ENCODE measurements at places on chromosomes 16 and 17.
A peak's percentile ranks its signal among the peaks of the same experiment; 100 is the strongest.

DNA sequence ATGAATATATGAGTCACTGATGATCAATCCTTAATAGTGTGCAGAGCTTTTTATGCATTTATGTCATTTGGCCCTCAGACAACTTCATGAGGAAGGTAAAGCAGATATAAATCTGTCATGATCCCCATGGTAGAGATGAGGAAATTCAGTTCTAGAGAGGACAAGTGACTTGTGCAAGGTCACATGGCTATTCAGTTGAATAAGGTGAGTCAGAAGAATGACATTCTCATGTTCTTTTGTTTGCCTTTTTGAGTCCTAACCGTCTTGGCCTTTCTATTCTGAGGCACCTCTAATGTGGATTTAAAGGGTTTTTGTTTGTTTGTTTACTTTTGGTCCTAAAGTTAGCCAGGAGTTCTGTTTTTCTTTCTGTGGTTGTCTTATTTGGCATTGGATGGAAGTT is 116.2 kb upstream of the ELAC2 start:
- DNase-seq: no peak

- peak; percentile 44 for DNase-seq
Measured at GRCh38 chr16:13923703-13924298, 3.8 kb downstream of the ERCC4 start.

DNA sequence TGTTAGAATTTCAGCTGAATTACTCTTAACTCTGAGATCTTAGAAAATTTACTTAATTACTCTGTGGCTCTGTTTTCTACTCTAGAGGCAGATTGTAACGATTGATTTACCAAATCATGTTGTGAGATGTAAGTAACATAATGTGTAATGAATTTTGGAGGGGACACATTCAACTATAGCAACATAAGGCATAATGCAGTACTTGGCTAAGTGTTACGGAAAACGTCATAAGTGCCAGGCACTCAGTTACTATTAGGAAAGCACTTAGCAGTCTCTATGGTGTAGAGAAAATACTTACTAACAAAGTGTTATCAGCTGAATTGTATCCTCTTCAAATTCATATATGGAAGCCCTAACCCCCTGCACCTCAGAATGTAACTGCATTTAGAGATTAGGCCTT is 40.6 kb upstream of the CDH8 start:
- no peak for DNase-seq

- DNase-seq: no peak
Measured at GRCh38 chr16:17515421-17516210, 44.9 kb upstream of the XYLT1 start.

DNA sequence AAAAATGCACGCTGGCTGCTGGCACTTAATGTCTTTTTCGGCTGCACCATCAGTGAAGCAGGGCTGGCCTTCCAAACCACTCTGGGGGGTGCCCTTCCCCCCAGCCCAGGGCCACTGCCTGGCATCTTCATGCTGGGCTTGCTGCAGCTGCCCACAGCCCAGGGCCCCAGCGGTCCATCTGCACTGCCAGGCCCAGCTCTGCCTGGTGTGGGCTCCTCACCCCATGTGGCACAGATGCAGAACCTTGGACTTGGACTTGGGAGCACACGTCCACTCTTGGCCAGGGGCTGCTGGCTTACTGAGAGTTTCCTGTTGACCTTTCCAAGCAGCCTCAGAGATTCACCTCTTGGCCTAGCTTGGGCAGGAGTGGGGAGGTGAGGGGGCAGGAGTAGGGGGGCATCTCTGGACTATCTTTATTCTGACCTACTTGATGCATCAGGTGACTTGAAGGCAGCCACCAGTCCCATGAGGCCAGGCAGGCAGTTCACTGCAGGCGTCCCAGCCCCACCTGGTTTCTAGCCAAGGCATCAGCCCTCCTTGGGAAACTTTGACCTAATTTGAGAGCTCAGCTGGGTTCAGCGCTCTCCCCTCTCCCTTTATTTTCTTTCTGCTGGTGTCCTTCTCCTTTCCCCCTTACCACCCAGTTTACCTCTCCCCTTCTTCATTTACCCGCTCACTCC is 365.8 kb downstream of the CPPED1 start:
- no peak for DNase-seq

GRCh38 chr17:31512104-31512740 is 120.7 kb downstream of the RAB11FIP4 start:
- no peak for DNase-seq

DNA sequence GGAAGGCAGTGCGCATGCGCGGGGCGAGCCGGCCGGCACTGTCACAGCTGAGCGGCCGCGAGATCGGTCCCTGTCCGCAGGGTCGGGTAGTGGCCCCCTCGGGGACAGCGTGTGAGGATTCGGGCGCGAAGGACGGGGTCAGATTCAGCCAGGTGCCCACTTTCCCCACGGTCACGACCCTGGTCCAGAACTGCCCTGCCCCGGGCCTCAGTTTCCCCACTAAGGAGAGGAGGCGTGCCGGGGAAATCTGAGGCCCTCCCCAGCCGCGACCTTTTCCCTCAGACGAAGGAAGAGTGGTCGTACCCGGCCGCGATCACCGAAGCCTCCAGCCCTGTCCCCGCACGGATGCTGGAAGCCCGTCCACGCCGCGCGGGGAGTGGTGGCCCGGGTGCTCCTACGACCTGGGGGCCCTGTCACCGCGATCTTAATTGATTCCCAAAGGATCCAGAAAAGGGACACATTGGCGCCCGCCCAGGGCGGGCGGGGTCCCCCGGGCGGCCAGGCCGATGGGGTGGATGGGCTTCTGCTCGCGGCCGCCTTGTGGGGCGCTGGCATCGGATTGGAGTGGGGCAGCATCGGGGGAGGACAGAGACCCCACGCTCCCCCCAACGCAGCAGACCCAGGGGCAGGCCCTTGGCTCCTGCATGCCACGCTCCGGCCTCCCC is 57.7 kb downstream of the SRL start:
- DNase-seq: no peak

DNA sequence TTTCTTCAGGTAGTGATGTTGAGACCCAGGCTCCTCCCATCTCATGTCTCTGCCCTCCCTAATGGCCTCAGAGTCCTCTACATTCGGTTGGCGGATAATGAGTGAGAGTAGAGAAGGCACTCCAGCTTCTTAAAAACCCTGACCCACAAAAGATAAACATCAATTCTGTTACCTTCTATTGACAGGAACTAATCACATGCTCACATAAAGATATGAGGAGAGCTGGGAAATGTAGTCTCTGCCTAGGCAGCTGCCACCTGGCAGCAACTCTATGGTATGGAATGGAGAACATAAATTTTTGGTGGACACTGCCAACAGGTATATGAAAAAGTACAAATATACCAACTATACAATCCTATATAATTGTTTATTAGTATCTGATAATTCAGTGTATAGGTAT is 110.7 kb upstream of the HLF start:
- no peak for DNase-seq

DNA sequence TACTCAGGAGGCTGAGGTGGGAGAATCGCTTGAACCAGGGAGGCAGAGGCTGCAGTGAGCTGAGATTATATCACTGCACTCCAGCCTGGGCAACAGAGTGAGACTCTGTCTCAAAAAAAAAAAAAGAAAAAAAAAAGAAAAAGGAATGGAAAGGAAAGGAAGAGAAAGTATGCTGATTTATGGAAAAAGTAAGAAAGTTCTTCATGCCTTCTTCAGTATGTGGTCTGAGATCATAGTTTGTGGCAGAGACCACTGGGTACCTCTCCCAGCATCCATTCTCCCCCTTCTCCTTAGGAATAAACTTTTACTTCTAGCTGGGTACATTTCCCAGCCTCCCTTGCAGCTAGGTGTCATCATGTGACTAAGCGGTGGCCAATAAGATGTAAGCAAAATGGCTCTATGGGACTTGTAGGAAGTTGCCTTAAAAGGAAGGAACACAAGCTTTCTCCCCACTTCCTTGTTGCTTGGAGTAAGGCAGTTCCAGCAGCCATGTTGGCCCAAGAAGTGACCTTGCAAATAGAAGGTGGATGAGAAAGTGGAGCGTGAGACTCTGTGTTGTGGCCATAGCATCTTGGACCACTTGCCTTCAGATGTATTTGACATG is 26.1 kb upstream of the XPO6 start:
- no peak for DNase-seq

GRCh38 chr16:2866431-2866830 is 8.5 kb upstream of the PRSS22 start:
- no peak for DNase-seq

DNA sequence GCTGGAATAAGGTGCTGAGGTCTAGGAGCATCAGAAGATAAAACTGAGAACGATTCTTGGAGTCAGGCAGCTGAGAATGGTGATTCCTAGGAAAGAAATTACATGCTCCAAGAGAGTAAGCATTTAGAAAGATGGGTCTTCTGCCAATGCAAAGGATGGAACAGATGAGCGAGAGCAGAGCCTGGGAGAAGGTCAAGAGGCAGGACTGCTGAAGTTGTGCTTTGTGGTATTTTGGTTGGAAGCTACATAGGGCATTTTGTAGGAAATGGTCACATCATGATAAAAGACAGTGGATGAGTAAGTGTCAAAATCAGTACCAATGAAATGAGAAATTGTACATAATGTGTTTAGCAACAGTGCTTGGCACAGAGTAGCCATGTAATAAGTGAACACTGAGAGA is 1.4 kb upstream of the CRYM start:
- no peak for DNase-seq

GRCh38 chr16:18945233-18945632 is 19.0 kb upstream of the SMG1 start:
- DNase-seq: no peak

DNA sequence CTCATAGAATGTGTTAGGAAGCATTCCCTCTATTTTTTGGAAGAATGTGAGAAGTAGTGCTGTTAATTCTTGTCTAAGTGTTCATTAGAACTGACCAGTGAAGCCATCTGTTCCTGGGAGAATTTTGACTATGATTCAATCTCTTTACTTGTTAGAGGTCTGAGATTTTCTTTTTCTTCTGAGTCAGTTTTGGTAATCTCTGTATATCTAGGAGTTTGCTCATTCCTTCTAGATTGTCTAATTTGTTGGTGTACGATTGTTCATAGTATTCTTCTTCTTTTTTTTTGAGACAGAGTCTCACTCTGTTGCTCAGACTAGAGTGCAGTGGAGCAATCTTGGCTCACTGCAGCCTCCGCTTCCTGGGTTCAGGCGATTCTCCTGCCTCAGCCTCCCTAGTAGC is 20.4 kb downstream of the NFATC3 start:
- no peak for DNase-seq

DNA sequence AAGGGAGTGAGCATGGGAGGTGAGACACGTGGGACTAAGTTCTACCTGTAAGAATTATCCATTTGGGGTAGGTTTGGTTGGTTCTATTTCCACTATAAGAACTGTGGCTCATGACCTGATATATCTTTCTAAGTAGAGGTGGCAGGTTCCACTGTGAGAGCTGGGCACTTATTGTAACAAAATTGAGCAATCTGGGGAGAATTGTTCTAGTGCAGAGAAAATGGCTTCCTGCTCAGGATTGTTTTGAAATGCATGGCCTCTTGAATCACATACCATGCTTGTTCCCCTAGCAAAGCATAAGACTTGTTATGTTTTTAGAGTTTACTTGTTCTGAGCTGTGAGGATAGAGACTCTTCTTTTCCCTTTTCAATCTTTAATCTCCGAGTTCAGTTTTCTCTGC is 125.9 kb downstream of the MAP2K6 start:
- no peak for DNase-seq

DNA sequence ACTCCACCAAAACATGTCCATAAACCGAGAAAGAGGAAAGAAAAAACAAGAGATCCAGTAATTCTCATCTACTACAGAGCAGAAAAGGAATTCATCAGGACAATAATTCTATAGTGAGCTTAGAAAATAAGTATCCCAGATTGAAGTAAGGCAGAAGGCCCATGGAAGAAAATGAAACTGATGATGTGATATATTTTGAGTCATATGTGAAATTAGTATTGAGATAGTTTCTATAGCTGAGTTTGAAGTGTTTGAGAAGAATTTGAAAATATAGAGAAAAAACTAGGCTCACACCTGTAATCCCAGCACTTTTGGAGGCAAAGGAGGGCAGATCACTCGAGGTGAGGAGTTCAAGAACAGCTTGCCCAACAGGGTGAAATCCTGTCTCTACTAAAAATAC is 19.7 kb downstream of the LUC7L3 start:
- DNase-seq: no peak

- no peak for DNase-seq
Measured at GRCh38 chr16:88702371-88703210, 3.6 kb downstream of the RNF166 start.

All from Ammon's horn (tissue), 1 donor.